ENCODE measurements at places on chromosomes 4 and X.
A peak's percentile ranks its signal among the peaks of the same experiment; 100 is the strongest.

GRCh38 chr4:89681671-89682070, 155.3 kb downstream of the SNCA start:
- DNase-seq, result no peak

GRCh38 chr4:158042591-158043030, 130.2 kb downstream of the GASK1B start:
- peak; percentile 68 for DNase-seq

DNA sequence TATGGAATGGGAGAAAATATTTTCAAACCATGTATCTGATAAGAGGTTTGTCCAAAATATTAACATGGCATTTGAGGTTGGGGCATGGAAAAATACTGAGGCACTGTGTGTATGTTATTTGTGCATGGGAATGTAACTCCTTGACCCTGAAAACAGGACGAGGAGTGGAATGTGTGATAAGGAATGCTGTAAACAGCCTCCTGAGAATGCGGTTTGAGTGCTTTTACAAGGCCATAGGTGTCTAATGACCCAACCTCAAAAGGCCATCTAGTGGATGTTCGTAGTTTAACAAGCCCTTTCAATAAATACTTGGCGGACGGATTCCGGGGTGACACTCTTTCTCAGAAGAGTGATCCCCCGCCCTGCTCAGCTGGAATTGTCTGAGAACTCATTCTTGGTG, 162.9 kb upstream of the USP9X start:
- peak; percentile 79 for DNase-seq

DNA sequence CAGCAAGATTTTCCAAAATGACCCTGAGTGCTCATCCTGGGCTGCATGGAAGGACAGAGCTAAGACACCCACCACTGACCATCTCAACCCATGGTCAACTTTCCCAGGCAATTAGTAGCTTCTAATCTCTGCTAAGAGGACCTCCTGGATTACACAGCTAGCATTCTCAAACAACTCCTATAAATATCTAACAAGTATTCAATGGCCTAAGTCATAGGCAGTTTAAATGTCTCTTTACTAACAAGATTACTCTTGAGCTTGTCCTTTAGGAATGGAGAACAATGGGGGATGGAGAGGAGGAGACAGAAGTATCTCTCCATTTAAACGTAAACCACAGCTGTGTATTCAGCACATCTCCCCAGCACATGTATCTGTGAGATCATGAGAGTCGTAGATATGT, 118.1 kb downstream of the WDFY3 start:
- no peak for DNase-seq

DNA sequence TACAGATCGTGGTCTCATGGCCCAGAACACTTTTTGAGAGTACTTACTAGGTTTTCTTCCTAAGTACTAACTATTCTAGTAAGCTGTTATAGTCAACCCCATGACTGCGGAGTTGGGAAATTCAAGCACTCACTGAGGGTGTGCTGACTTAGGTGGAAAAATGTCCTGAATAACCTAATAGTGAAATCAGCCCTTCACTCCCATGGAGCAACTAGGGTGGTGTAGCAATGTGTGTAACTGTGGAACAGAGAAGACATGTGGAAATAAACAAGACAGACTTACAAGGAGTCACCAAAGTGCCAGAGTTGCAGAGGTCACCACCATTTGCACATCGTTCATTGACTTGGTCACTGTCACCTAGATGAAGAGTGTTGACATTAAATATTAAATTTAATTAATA, 12.1 kb upstream of the VSIG4 start:
- DNase-seq, result no peak

All from cardiac fibroblast (primary cell).